ENCODE measurements at places on chromosomes 4 and X. TPM values are rescaled to one million over a fixed set of nuclear protein-coding genes. Genes with fewer than 3 reads are reported as not detected.

Gene PHOX2B
- 0.29 TPM for total RNA-seq

Gene CTAG2
- total RNA-seq = not detected

Gene PNMA5
- total RNA-seq = not detected

Gene RAB39B
- total RNA-seq = 0.22 TPM

Gene CORIN
- not detected for total RNA-seq

Gene HSPA4L
- total RNA-seq = 22.9 TPM

Gene DRP2
- 0.22 TPM for total RNA-seq

Gene AFF2
- total RNA-seq = 0.77 TPM

Gene AMOT
- total RNA-seq = 4.2 TPM

DNA sequence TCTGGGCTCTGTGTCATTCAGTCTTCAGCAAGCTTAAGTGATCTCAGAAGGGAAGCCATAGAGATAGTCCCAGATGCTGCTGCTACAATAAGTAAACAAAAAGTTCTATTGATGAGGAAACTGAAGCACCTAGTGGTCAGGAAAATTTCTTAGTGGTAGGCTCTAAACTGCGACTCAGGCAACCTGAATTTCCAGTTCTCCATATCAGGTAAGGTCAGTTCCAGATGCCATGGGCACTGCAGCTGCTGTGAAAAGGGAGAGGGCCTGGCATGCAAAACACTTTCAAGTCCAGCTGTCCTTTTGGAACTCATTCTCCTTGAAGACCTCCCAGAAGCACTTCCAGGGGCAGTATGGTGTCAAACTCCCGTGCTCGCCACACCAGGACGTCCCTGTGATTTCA is 46.2 kb downstream of the REELD1 start:
- DNase-seq = no peak

- DNase-seq = no peak
Observed at GRCh38 chr4:177285953-177286352, 23.7 kb upstream of the NEIL3 start.

DNA sequence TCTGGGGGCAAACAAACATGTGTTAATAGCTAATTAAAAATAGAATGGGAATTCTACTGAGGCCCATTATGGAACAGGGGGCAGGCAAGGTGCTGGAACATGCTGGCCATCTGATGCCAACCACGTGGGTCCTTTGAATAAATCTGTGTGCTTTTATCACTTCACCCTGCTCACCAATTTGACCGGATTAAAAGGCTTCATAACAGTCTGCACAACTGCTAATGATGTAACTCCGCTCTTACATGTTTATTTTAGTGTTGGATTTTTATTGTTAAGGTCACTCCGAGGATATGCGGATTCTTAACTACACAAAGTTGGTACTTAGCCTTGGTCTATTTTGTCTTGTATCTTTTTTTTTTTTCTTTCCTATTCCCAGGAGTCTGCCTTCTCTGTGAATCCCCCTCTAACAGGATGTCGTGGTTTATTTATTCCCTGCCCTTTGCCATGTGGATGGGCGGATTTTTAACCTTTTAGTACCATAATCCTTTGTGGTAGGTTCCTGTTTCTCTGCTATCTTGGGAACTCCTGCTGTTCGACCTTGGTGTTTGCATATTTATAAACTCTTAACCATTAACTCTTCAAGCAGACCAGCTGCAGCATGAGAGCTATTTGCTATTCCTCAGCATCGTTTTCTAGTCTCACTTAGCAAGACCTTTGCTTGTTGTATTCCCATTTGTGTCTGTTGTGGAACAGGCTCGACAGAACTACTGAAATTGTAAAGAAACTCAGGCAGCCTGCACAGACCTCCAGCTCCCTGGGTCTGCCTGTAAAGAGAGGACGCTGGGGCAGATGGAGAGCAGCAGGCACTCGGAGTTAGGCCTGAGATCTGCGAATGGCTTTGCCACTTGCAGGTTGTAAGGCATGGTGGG is 38.0 kb downstream of the TRIM2 start:
- DNase-seq = no peak

DNA sequence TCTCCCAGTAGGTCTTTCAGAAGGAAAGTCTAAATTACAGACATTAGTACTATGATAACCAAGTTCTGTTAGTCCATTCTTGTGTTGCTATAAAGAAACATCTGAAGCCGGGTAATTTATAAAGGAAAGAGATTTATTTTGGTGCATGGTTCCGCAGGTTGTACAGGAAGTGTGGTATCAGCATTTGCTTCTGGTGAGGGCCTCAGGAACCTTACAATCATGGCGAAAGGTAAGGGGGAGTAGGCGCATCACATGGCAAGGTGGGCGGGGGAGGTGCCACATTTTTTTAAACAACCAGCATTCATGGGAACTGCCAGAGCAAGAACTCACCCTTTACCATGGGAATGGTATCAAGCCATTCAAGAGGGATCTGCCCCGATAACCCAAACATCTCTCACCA is 26.2 kb upstream of the USP46 start:
- DNase-seq = no peak

- no peak for DNase-seq
Observed at GRCh38 chrX:20459410-20460350, 193.0 kb upstream of the RPS6KA3 start.

DNA sequence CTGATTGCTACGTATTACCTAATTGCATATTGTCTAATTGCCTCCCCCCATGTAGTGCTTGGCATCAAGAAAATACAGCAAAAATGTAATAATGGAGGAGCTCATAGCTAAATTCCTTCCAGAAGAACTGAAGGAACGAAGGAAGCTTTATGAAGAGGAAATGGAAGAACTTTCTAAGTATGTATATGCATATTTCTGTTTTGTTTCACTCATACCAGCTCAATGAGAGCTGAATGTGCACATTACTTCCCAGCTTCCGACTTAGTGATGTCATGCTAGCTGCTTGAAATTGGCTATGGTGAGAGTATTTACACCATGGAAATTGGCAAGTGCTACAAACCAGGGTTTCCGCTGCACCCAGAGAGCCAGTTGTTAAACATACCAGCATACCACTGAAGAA is 34.7 kb downstream of the LONRF3 start:
- DNase-seq = no peak

- DNase-seq = no peak
Observed at GRCh38 chr4:34800953-34801352, 1443.4 kb downstream of the ARAP2 start.

GRCh38 chr4:24574236-24574635 is 10.1 kb downstream of the DHX15 start:
- no peak for DNase-seq

DNA sequence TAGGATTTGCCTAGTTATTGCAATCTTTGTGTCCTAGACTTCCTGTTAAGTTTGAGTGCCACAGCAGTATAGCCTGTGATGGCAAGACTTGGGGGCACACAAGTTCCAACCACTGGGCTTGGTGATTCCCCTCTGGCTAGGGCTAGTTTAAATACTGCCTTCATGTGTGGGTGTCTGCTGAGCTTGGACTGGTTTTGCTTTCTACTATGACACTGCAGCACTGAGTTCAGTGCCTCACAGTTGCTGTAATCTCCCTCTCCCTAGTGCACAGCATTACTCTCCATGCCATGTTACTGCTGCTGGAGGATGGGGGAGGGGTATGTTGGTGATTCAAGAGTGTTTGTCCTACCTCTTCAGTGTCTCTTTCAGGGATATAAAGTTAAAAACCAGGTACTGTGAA is 379.6 kb downstream of the IL15 start:
- no peak for DNase-seq

DNA sequence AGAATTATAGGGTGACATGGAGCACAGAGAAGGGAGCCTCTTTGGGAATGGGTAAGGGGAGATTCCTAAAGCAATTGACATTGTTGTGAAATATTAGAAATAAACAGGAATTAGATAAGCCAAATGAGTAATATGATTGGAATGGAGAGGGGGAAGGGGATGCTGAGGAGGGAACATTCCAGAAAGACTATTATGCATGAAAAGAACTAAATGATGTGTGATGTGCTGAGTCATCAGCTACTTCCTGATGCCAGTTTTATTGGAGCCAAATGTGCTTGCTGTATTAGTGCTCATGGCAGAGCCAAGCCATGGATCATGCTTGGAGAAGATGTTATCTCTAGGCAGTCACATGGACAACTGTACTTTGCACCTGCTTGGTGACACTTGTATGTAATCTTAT is 189.0 kb upstream of the HCCS start:
- DNase-seq = no peak

GRCh38 chrX:130110379-130111219 is at the start of gene ELF4:
Gene ELF4 (minus strand): TSS chrX:130110497. CDS start chrX:130081330, 29,167 bp downstream.
- no peak for DNase-seq

DNA sequence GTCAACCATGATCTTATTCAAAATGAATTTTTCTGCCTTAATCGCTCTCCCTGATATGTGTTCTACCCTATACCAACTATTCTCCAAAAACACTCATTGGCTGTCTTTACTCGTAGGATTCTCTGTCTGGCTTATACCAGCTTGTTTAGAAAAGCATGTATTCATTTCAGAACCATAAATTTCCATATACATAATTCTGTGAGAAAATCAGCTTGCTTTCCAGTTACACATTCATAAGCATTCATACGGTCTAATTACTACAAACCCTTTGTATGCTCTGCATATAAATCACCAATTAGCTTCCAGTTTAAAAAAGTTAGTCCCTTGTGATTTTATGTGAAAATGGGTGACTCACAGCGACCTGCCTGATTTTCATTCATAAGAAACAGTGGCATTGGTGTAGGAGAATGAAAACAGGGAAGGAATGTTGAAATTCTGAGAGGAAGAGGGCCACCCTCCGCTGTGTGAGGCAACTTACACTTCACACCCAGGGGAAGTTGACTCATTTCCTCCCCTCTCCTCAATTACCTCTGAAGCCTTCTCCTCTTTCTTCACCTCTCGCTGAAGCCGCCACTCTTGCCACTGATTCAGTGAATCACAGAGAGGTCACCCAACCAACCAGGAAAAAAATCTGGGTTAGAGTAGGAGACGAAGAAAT is 63.3 kb downstream of the MEPE start:
- DNase-seq = peak; percentile 29

DNA sequence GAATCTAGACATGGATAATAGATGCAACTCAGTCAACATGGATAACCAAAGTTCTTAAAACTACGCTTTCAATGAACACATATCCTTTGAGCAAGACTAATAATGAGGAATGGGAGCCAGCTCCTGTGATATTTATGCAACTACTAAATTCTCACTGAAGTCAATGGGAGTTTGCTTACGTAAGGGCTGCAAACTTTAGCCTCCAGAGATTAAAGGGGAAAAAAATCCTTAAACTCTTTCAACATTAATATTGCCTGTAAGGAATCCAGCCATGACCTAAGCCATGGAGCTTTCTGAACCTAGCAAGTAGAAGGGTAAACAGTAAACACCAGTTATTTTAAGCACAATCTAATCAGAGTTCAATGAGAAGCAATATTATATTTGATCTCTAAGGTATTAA is 125.2 kb upstream of the PITX2 start:
- no peak for DNase-seq

- no peak for DNase-seq
Observed at GRCh38 chr4:87989765-87990164, 14.3 kb downstream of the SPP1 start.

- peak; percentile 37 for DNase-seq
Observed at GRCh38 chr4:140326395-140326993, 47.0 kb upstream of the SCOC start.

GRCh38 chrX:70754169-70754848 is 154.2 kb downstream of the TEX11 start:
- DNase-seq = no peak

GRCh38 chr4:109406337-109406931 is 27.2 kb upstream of the SEC24B start:
- DNase-seq = no peak

DNA sequence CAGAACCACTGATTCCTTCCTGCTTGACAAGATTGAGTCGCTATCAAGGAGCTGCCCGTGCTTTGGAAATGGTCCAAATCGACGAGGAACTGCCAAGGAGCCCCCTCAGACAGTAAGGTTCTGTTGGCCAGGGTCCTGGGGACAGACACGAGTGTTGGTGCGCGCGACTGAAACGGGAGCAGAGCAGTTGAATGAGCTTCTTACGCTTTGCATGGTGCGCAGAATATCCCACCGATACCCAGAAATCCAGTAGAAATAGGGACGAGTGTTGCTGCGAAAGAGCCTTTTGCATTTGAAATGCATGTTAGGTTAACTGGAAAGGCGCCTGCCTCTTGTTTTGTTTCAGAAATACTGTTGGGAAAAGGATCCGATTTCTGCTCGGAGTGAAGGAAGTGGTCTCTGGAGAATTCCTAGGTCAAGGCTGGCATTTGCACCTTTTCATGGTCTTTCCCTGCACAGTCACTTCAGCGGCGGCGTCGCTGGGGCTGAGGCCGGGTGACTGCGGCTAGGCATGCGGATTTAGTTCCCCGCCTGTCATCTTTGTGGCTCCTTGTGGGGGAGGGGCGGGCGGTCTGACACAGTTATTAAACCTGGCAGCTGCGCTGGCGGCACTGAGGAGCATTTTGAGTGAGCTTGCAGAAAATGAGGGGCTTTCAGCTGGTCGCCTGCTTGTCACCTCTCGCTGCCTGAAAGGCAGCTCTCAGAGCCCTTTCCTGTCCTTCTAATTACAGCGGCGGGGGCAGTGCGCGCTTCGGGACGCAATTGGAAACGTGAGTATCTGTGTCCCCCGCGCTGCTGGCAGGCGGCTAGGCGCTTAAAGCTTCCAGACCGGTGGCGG is 51.5 kb upstream of the TRIM2 start:
- peak; percentile 13 for DNase-seq

DNA sequence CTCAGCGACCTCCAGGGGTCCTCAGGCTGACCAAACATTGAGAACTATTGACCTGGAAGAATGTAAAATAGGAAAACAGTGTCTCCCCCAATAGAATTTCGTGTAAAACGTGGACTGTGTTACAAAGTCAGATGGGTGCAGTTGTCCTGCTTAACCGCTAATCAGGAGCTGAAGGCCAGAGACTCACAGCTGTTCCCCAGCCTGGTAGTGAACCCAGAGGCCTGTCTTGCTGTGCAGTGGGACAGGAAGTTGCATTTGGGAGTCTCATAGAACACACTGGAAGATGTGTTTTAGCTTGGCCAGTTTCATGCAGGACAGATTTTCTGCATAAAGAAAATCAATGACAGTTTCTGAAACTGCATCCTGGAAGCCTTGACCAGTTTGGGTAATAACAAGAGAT is 151.5 kb downstream of the PTTG2 start:
- no peak for DNase-seq

- no peak for DNase-seq
Observed at GRCh38 chr4:5801696-5802095, 90.7 kb downstream of the EVC start.

DNA sequence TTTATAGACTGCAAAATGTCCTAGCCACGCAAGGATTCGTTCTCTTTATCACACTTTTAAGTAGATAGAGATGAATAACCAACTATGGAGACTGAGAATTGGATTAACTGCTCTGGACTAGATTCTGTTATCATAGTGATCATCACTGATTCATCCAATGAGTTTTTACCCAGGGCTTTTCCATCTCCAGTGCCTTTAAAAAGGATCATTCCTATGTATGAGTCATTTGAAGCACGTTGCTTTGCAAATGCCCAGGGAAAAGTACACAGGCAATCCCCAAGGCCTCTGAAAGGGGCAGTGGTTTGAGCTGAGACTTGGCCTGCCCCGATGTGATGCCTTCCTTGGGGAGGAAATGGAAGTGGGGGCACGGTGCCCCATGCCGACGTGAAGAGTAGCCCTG is 122.7 kb upstream of the PSAPL1 start:
- peak; percentile 23 for DNase-seq

GRCh38 chr4:55635741-55636655 is at the start of gene NMU:
Gene NMU (minus strand): TSS chr4:55636298. CDS start chr4:55636192, 106 bp downstream.
- peak; percentile 13 for DNase-seq
